Bronchial epithelial cell (primary cell): ENCODE measurements at places on chromosomes 12 and 14. TPM values are rescaled to one million over a fixed set of nuclear protein-coding genes. Genes with fewer than 3 reads are reported as not detected.

Gene LHX5
- total RNA-seq: 0.26 and 0.77 TPM in 2 replicates

- no peak for DNase-seq
Measured at GRCh38 chr14:70391493-70392391, 25.1 kb downstream of the SYNJ2BP start.

GRCh38 chr12:63845726-63846125 lies 1.2 kb downstream of the SRGAP1 start:
- DNase-seq: peak; percentile 66

Gene TRMT5
- 9.6 and 12.1 TPM in 2 replicates for total RNA-seq

DNA sequence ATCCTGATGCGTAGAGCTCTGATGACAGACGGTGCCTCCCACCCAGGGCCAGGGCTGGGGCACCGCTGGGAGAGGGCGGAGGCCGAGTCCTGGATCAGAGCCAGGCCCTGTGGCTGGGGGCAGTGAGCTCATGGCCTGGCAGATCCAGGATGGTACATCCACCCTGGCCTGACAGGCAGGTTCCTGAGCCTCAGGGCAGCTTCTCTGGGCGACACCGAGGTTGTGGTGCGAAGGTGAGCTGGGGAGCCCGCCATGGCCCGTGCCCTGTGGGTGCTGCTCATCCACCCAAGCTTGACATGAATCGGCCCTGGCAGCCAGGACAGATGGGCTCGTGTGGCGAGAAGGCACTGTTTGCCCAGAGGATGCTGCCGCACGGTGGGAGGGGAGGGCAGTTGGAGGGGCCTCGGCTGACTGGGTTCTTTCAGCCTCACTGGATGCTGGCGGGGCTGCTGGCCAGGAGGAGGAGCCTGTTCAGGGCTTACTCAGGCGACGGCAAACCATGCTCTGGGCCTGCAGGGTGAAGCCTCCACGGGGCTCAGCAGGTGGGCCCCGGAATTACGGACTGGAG lies 16.6 kb downstream of the LRTM2 start:
- DNase-seq: no peak

DNA sequence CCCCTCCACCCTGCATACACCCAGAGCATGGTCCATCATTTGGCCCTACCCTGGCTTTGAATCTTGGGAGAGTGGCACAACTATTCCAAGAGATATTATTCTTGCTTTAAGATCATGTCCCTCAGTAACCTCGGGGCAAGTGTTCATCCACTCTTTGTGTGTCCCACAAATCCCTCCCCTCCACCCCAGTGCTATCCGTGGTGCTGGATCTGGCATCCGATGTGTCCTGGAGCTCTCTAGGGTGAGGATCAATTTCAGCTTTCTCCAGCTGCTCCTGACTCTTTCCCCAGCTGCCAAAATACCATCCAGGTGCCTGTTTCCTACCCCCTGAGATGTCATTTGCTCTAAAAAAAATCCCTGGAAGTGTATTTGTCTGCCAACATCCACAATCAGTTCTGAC lies 64.8 kb upstream of the CMKLR1 start:
- DNase-seq: no peak

DNA sequence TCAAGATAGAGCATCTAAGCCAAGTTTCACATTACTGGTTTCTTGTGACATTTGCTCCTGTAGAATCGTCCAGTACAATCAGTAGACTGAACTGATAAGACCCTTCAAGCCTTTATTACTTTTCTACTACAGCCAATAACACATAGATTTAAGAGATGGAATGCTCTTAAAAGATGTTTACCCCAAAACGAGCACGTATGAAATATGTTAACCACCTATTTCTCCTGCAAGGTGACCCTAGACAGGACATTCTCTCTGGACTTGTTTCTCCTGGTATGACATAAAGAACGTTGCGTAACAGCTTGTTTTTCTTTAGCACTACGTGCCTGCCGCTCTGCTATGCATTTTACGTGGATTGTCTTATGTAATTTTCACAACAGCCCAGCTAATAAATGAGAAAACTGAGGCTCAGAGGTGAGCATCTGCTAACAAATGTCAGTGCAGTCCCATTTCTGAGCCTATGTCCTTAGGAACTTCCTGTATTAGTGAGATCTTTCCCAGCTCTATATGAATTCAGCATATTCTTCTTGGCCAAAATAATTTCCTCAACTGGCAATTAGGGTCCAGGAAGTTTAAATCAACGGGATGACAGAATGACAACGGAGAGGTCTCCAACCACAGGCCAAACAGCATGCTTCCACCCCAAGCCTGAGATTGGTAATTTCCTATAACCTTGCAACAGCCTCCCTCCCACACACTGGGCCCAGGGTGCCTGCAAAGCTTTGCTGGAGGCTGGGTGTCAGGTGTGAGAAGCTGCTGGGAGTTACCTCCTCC lies 3.7 kb downstream of the NFKBIA start:
- peak; percentile 68 for DNase-seq

Gene CAPS2
- 1.1 and 7.0 TPM in 2 replicates for total RNA-seq

DNA sequence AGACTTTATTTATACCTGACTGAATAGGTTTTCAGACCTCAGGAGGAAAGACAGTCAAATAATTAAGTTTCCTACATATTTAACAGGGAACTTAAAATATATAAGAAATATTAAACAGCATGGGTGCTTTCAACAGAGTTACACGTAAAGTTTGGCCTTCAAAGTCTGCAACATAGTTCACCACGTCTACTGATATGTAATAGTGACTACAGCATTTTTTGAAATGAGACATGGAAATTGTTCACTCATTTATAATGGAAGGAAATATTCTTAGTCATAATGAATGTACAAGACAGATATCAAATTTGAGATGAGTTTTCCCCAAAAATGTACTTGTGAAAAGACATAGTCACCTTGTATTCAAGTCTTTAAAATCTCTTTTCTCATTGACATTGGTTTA lies 56.7 kb upstream of the KCNMB4 start:
- no peak for DNase-seq

Gene KRT1
- not detected in 2 replicates for total RNA-seq

DNA sequence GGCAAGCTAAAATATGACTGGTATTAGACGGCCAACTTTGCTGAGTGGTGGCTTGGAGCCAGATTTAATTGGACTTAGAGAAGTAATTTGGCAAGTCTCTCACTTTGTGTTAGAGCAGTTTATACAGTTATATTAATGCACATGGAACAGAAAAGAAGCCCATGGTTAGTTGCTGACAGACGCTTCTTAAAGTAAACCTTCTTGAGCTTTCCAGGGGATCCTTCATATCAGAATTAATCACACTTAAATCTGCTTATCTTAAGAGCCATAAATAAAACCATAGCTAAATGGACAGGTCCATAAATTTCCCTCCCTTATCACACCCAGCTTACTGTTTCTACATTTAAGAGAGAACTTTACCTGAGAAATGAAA lies 9.6 kb downstream of the GSG1 start:
- DNase-seq: no peak

Gene ASB2
- 0.13 and 0.26 TPM in 2 replicates for total RNA-seq

Gene EFS
- 2.4 and 5.4 TPM in 2 replicates for total RNA-seq

DNA sequence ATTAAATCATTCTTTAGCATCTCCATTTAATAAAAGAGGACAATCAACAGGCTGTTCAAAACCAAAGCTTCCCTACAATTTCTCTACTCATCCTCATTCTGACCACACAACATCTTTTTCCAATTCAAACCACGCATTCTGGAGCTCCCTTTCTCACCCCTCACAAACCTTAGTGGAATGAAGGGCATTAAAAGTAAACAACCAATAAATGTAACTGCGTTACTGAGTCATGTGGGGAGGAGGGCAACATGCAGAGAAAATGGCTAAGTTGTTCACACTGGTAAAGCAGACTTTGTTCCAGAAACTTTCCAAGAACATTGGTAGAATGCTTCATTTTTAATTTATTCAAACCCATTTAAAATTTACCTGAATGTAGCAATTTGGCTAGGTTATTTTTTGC lies 19.6 kb downstream of the SOX5 start:
- DNase-seq: no peak

GRCh38 chr12:43893670-43894069 lies 57.8 kb downstream of the TMEM117 start:
- peak; percentile 82 for DNase-seq

Gene TEAD4
- 2.0 and 4.2 TPM in 2 replicates for total RNA-seq

Gene RILPL2
- 2.6 and 3.9 TPM in 2 replicates for total RNA-seq

Gene OTX2
- not detected in 2 replicates for total RNA-seq

Gene CLEC9A
- total RNA-seq: not detected in 2 replicates

Gene DNAI7
- total RNA-seq: 0.13 TPM in 1 of 2 replicates, not detected in the other

GRCh38 chr12:76049575-76050251 lies 18.1 kb upstream of the PHLDA1 start:
- DNase-seq: peak; percentile 69

DNA sequence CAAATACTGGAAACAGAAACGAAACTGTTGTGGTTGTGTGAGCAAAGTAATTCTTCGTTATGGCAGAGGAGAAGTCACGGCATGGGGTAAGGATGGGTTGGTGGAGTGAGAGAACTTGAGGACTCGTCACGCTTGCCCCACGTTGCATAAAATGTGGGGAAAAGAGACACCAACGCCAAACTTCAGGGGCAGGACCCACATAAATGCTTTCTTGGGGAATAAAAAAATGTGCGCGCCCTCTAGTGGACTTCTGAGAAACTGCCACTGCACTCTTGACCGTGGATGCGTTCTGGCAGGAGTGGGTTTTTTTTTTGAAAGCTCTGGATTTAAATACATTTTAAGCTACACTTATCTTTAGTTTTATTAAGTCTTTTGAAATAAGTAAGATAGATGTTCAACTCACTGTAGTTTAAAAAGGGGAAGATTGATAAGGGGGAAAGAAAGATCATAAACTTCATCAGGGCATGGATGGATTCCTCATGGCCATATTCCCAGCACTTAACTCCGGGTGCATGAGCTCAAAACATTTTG lies 4.1 kb upstream of the IGF1 start:
- peak; percentile 37 for DNase-seq

- peak; percentile 68 for DNase-seq
Measured at GRCh38 chr12:93982771-93983315, 165.5 kb upstream of the PLXNC1 start.

GRCh38 chr12:120261951-120262851 lies 3.3 kb downstream of the PXN start:
- DNase-seq: peak; percentile 96

DNA sequence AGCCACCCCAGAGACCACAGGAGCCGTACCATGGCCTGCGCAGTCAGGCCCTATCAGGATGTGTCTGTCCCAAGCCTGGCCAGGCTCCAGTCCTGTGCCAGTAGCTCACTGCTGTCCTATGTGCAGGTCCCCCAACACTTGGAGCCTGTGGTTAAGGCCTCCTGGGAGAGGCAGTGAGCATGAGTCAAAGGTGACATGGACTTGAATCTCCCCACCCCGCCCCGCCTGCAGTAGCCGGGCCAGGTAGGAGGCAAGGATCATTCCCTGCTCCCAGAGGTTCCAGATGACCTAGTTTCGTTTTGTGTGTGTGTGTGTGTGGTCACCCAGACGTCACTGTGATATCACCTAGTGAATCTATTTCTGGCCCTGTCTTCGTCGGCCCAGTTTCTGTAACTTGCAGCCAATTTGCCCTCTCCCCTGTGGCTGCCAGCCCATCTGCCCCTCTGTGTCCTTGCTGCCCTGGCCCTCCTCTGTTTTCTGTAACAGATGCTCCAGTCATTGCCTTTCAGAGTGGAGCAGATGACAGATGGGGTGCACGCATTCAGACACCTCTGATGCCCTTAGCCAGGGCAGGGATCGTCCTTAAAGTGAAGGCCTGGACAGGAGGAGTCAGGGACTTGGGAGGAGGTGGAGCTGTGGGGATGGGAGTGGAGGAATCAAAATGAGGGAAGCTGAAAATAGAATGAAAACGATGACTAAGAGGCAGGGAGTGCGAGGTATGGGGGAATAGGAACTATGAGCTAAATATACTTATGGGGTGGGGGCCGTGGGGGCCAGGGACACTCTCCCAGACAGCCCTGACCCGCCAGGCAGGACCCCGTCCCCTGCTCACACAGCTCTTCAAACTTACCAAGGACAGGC lies 37.4 kb downstream of the SLC6A12 start:
- DNase-seq: no peak

- peak; percentile 17 for DNase-seq
Measured at GRCh38 chr14:67620217-67620785, 581 bp downstream of the ARG2 start.

Gene AVPR1A
- total RNA-seq: not detected in 2 replicates

GRCh38 chr14:101962503-101962874 lies 1.9 kb upstream of the DYNC1H1 start:
- peak; percentile 72 for DNase-seq

GRCh38 chr14:100573002-100573756 lies 14.0 kb downstream of the BEGAIN start:
- no peak for DNase-seq
